Activated T-cell treated with anti-CD3 and anti-CD28 coated beads, Interleukin-2, amount 50 U/mL, for 4 hours (primary cell): ENCODE measurements at places on chromosomes 1 and 21. TPM values are rescaled to one million over a fixed set of nuclear protein-coding genes. Genes with fewer than 3 reads are reported as not detected.

ABCA4 gene
- total RNA-seq, result not detected

DNA sequence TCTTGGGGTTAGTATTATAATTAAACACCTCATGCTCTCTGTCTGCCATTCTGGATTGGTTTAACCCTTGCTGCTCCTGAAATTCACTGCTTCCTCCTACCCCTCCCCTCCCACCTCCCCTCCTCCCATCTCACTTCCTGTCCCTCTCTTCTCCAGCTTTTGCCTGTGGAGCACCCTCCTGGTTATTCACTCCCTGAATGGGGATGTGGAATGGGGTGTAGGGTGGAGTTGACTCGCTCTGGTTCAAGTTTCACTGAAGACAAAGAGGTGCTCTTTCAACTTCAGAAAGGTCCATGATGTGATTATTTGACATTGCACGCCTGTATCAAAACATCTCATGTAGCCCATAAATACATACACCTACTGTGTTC, 160.5 kb downstream of the PLXNA2 start:
- DNase-seq, result no peak

IL19 gene
- total RNA-seq, result 0.19 TPM

DNA sequence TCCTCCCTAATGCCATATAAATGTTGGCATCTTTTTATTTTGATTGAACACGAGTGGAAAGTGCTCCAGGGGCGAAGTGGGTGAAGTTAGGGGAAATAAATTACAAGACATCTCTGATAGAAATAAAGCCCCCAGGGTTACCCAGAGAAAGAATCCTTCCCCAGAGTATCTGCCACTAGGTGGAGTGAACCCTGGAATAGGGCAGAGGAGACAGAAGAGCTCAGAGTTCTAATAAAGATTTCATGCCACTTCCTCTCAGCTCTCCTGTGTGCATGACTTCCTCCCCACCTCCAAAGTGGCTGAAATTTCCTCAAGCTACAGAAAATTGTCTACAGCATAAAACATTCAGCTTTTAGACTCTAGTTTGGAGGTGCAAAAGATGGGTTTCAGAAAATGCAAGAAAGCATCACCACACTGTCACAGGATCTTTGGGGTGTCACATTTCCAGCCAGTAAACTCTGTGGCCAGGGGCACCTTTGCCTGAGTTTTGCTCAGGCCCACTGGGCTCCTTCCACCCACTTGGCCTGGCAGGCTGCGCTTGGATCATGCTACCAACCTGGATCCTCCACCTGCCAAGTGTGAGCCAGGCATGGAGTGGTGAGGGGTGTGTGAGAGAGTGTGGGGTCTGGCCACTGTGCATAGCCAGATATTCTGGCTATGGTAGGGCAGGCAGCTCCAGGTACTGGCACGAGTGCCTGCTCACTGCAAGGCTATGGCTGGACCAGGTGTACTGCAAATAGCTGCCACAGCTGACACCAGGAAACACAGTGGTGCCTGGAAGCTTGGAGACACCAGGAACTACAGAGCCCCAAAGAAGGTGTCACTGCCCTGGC, 208.8 kb upstream of the USP25 start:
- DNase-seq, result no peak

AADACL4 gene
- not detected for total RNA-seq

- DNase-seq, result no peak
Measured at GRCh38 chr1:63845346-63845745, 71.5 kb downstream of the ROR1 start.

TNFAIP8L2 gene
- total RNA-seq, result 18.2 TPM

DNA sequence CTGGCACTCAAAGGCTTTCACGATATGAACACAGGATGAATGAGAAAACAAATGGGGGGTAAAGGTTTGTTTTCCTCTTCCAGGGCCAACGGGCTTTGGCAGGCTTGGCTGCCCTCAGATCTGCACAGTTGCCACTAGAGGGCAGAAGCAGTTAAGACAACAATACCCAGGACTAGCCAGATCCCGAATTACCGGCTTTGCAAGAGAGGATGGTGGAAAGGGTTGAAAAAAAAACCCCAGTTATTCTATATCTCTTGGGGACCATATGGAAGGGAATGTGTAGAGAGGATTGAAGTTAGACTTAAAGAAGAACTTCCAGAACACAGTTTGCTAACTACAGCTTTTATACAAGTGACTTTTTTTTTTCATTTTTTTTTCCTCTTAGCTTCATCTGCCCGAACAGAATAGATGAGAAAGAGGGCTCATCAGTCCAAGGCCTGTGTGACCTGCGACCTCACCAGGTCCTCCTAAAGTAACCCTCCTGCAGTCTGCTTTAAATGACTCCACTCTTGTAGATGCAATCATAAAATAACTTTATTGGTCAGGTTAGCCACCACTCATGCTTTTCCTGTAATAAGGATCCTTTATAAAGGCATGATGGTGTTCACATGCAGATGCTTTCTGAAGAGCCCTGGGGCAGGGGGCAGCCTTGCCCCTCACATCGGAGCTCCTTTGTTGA, 10.7 kb downstream of the FMOD start:
- DNase-seq, result peak; percentile 51

GRCh38 chr1:29970747-29971325, 734.5 kb downstream of the PTPRU start:
- no peak for DNase-seq

DNA sequence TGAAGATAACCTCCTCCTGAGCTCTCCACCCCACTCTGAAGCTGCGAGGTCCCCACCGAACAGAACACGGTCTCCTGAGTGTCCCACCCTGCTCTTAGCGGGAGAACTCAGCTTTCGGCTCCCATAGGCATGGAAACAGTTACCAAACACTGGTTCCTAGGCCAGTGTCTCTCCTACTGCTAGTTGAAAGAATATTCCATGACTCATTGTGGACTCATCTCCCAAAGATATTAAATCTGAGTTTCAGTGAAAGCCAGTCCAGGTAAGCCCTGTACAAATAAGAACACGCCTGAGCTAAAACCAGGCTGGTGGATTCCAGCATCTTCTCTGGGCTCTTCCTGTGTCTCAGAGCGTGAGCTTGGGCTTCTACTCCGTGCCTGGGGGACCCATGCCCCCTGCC, 107.5 kb upstream of the CLDN14 start:
- DNase-seq, result no peak

PLA2G2A gene
- total RNA-seq, result not detected

DNA sequence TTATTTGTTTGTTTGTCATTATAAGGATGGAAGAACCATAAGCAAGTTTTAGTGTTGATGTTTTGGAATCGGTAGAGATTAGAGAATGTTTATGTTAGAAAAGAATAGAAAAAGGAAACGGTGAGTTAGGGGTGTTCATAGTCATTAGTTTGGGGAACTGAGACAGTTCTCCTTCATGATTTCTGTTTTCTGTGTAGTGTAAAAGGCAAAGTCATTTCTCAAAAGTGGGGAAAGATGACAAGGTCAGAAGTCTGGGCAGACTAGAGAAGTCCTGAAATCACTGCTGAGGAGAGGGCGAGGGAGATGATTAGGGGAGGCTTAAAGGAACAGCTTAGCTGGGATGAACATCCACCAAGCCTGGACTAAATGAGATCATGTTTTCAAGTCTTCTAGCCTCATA, 498.9 kb downstream of the TTLL7 start:
- DNase-seq, result no peak

DNA sequence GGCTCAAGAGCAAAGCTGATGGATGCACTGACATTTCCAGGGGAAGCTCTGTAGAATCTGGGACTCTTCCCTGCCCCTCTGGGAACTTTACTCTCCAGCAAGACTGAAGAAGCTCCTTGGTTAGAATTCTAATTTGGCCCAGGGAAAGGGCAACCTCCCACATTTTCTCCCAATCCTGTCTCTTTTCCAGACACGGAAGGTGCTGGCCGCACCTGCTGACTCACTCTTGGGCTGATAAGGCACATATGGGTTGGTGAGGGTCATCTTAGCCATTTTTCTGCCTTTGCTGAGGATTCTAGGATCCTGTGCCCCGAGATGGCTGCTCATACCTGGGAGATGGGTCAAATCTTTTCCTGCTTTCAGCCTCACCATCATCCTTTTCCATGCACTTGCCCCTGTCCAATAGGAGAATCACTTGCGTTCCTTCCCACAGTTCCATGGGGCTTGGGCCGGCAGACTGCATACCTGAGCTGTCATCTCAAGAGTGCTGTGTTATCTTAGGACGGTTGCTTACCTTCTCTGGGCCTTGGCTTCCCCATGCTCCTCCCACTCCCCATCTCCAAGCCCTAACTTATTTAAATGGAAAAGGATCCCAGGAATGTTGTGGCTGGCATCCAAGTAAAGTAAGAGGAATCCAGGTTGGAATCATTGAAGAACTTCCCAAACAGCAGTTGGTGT, 1.3 kb downstream of the TINAGL1 start:
- DNase-seq, result no peak

DNA sequence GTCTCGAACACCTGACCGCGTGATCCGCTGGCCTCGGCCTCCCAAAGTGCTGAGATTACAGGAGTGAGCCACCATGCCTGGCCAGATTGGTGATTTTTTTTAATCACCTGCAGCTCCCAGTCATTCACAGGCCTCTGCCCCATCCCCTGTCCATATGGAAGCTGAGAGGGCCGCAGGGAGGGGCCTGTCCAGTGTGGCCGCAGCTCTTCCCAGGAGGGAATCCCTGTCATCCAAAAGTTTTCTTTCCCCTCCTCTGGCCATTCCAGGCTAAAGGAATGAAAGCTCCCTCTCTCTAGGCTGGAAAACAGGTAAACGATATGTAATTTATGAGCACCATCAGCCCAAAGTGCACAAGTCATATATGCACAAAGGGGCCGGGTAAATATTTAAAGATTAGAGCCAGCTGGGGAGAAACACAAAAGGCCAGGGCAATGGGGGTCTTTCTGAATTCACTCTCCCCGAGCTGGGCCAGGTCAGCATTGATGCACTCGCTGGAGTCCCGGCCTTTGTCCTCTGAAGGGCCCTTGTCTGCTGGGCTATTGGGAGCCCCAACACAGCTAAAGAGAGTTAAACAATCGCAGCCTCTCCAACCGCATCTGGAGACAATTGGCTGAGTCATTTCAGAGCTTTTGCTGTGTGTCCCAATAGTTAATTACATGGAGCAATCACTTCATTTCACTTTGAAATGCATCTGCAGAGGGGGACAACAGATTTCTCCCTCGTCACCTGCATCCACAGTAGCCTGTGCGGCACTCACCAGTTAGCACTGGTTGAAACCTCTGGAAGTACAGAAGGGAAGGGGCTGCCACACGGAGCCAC, 3.8 kb upstream of the HES3 start:
- no peak for DNase-seq

WARS2 gene
- total RNA-seq, result 24.6 TPM

- no peak for DNase-seq
Measured at GRCh38 chr1:226223157-226223785, at the start of gene MIXL1. Gene MIXL1 (plus strand): TSS chr1:226223664. CDS start chr1:226223682, 18 bp downstream.

DNA sequence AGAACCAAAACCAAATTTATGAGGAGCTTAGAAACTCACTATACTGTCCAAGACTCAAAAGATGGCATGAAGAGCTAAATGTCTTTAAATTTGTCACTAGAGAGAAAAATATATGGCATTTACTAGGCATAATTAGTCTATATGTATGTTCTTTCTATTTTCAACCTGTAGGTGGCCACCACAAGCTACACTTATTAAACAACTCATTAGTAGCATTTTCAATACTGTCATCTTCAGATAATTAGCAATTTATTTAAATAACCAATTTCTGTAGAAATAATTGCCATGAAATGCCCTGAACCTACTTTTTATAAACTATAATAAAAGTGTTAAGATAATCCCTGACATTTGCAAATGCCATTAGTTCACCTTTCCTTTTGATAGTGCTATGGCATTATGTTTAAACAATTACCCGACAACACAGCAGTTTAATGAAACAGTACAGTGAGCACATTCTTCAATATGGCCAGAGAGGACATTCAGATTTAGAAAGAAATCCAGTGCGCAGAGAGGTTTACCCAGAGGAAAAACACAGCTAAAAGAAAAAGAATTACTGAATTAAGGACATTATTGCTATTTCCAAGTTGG, 522.5 kb downstream of the PTBP2 start:
- no peak for DNase-seq

GRCh38 chr1:23558140-23558871, 995 bp downstream of the ID3 start:
- DNase-seq, result no peak

- DNase-seq, result no peak
Measured at GRCh38 chr1:64263856-64264255, 60.4 kb downstream of the UBE2U start.

DNA sequence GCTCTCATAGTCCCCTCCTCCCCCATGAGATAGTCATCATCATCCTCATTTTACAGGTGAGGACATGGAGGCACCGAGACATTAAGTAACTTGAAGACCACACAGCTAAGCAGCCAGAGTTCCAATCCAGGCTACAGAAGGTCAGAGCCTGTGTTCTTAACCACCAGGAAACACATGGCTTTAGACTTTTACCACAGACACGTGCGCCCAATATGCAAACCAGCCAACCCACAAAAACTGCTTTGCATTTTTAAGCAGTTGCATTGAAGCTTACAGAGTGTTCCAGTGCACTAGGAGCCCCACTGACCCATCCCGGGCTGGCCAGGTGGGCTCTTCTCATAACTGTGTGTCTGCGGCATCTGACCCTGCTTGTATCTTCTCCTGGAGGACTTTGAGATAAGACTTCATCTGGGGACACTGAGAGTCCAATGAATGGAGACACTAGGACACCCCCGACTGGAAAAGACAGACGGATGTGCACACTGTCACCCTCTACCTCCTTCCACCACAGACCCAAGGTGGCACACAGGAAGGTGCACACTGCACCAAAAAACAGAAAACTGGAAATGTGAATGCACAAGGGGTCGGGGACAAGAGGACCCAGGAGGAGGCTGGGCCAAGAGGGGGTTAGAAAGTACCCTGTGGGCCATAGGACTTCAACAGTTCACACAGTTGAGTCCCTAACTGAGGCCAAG, 56.4 kb downstream of the ETS2 start:
- no peak for DNase-seq

DNA sequence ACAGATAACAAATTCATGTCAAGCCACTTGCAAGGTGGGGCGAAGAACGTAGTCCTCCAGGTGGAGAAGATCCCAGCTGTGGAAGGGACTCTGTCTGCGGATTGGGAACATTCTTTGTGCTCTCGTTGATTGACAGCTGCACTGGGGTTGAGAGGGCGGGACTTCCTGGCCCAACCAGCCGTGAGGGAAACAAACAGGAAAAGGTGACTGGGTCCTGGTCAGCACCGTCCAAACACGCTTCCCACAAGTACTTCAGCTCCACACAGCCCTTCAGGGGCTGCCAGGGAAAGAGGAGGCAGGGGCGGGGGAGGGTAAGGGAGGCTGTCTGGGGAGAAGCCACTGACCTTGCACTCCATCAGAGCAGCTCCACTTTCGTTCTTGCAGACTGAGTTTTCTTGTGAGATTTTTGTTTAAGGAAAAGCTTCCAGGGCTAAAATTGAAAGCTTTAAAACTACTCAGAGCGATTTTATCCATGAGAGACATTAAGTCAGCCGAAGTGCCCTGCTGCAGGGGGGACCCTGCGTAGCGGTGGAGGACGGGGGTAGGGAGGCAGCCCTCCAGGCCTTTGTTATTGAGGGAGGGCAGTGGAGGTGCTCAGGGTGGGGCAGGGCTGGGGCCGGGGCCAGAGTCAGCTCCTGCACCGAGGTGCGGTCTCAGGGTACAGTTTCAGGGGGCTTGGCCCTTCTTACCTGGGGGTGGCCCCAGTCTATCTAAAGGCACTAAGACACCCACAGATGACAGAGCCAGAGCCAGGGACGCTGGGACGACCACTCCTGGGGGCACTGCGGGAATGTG, 21.6 kb upstream of the STUM start:
- DNase-seq, result no peak
